Activated CD8-positive, alpha-beta memory T cell treated with anti-CD3 and anti-CD28 coated beads, Interleukin-2, amount 50 U/mL, for 48 hours (primary cell): ENCODE measurements at places on chromosomes 6 and 20.

GRCh38 chr20:38197619-38198018 is 32.5 kb upstream of the TGM2 start:
- no peak for DNase-seq

DNA sequence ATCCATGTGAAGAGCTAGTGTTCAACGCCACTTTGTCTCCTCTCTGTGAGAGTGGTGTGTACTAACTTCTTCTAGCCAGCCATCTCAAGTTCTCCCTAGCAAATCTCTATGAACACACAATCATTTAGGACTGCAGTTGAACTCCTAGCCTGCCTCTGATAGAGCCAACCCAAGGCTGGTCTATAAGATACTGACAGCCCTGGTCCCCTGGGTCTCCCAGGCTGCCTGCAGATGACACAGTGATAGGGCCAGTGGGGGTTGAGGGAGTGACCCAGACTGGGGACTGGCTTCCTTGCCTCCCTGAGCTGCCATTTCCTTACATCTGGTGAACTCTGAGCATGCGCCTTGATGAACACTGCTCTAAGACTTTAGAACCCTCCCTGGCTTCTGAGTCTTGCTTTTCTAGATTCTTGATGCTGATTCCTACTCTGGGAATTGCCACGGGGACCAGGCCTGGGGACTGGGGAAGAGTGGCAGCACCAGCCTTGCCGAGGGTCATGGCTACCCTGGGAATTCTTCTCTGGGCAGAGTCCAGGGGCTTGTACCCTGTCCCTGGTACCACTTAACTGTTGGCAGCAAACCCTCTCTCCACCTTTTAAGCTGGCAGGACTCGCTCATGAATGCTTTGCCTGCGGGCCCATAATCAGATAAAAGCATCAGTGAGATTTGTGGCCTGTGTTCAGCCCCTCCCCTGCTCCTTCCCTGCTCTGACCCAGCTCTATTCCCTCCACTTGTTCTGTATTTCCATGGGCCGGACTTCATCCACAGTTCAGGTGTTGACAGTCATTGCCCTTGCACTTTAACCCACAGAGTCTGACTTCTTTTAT is 130.8 kb upstream of the CHD6 start:
- no peak for DNase-seq

DNA sequence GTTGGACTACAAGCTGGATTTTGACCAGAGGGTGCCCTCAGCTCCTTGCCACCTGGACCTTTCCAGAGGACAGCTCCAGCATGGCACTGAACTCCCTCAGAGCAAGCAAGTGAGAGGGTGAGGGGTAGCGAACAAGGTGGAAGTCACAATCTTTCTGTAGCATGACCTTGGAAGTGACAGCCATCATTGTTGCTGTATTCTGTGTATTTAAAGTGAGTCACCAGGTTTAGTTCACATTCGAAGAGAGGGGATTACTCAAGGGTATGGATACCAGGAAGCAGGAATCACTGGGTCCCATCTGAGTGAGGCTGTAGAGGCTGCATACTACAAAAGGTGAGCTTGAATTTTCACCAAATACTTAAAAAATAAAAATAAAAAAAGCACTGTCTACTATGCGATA is 280.0 kb upstream of the SPTLC3 start:
- DNase-seq: no peak

- DNase-seq: no peak
Observed at GRCh38 chr6:105102186-105102585, 77.6 kb downstream of the POPDC3 start.
